Cerebellar nuclear complex (tissue), 1 donor: ENCODE measurements at places on chromosomes 6 and 20.

DNA sequence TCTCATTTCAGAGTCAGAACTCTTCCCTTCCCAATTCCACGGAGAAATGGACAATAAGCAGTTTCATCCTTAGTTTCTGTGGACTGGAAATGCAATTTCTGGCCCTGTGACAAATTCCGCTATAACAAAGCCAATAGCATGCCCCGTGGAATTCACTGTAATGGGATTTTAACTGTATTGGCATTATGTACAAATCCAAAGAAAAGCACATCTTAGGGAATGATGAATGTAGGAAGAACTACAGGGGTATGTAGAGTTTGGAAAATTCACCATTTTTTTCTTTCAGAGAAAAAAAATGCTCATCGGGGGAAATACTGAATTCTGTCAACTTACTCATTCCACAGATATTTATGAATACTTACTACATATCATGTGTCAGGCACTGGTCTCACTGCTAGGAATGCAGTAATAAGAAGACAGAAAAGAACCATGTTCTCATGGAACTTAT is 43.5 kb downstream of the KIF6 start:
- DNase-seq = no peak

DNA sequence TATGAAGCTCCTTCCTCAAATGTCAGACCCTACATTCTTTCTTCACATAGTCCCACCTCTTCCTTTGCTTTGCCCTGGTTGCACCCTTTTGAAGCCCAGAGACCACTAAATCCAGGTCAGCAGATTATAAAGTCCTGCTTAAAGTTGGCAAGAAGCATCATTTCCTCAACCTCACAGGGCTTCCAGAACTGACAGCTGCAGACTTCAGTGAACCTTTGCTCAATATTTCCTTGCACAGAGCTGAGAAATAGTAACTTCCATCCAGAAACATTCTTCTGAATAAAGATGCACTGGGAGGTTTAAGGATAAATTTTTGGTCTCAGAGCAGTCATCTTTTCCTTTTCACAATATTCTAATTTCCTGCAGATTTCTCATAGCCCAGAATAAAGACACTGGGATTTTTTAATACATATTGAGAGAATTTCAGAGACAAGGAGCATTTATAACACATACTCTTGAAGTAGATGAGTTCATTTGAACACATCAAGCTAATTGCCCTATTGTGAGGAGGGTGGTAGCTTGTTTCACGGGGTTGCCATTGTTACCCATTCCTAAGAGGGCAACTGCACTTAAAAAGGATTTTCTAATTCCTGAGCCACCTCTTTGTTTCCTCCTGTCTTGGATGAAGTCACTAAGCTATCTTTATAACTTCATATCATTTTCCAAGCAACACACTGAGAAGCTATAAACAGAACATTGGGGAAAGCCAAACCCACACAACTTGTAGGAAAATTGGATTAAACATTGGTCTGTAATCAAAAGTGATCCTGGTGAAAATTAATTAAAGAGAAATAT is 150.2 kb upstream of the PLN start:
- no peak for DNase-seq

GRCh38 chr20:57654363-57654997 is 34.3 kb upstream of the ZBP1 start:
- no peak for DNase-seq

DNA sequence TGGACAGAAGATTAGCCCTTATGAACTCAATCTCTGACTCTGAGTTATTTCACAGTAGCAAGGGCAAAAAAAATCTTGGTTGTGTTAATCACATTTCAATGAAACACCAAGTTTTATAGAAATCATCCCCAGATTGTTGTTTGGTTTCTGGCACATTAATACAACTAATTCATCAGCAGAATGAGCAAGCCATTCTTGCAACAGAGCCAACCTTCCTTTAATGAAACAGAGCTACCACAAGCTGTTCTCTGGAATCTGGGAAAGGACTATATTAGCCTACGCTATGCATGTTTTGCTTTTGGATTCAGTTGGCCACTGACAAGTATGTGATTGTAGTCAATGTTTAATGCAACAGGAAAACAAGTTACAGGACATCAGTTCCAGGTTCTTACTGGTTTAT is 13.8 kb upstream of the POPDC3 start:
- no peak for DNase-seq

DNA sequence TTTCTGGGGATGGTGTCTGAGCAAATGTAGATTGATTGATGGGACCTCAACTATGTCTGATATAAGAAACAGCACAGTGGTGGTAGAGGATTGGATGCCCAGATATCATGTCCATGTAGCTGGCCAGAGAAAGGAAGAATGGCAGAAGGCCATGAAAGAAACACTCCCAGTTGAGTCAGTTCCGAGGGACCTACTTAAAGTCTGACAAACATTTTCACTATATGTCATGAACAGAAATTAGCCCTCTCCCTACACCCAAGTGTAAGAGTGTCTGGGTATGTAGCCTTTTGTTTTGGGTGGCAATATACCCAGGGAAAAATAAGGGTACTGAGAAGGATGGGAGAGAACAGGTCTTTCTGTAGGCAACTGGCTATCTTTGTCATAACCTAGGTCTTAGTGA is 434.2 kb downstream of the BCKDHB start:
- no peak for DNase-seq

DNA sequence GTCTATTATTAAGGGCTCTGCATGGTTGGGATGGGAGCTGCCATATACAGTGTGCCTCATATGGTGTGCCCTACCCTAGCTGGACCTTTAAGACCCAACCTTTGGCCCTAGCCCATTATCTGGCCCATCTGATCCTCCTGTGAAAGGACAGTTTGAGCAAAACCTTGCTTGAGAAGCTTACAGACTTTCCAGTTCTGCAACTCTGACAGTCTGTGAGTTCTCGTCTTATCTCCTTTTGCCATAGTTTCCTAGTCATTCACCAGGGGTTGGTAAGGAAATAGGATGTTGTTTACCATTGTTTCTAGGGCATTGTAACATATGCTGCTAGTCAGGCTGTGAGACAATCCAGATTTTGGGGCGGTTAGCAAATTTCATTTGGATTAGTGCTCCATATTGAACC is 17.2 kb downstream of the CTNNBL1 start:
- DNase-seq = no peak

GRCh38 chr6:142443532-142443931 is 141.7 kb downstream of the ADGRG6 start:
- no peak for DNase-seq

- DNase-seq = no peak
Observed at GRCh38 chr6:114421199-114421598, 78.4 kb upstream of the HS3ST5 start.

DNA sequence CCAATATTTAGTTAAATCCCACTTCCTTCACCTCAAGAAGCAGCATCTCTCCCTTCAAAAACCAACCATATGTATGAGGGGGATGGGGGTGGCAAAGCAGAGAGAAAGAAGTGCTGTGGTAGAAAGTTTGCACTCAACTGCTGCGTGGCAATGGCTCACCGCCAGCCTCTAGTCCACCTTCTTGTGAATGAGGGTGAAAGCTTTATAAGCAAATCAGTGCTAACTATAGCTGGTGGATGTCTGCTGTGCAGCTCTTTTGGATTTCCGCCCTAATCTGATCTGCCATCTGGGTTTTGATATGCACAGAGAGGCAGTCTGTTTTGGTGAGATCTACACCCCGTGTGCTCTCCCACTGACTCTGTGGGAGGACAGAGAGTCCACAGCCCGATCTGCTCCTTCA is 281.2 kb upstream of the SUPT3H start:
- DNase-seq = no peak

DNA sequence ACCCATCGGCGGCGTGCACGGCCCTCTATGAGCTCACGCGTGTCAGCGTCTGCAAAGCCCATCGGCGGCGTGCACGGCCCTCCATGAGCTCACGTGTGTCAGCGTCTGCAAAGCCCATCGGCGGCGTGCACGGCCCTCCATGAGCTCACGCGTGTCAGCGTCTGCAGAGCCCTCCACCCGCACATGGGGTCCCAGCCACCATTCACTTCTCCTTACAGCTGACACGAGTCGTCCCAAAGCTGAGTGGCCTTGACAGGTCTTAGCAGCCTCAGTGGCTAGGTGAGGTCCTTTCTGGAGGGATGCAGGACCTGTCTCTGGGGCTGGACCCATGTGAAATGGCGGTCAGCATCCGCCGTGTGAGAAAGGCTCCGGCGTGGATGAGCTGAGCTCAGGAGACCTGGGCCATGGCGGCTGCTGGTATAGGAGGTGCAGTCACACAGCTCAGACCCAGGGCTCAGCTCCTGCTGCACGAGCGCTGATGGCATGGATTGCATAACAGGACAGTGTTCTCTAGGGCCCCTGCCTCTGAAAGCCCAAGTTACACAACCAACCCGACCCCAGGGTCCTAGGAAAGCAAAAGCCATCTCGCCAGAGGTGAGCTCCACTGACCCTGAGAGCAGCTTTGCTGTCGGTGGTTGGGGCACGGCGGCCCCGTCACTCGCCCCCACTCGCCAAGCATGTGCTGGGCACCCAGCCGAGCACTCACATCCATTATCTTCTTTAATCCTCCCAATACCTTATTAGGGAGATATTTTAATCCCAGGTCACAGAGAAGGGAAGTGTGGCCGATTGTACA is 38.9 kb downstream of the DLL1 start:
- DNase-seq = no peak

DNA sequence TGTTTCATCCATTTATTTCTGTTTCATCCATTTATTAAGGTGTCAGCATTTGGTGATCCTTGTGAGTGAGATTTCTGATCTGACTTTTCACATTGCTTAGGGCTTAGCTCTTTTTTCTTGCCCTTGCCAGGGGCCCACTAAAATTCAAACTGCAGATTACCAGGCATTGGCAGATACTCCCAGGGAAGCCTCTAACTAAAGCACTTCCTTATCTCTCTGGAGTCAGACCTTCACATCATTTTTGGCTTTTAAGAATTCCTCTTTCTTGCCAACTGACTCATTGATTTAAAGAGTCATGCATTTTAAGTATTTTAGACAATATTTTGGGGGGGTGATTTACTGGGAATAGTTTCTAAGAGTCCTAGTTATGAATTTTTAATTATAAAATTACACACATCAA is 2.6 kb upstream of the WFDC8 start:
- no peak for DNase-seq

GRCh38 chr6:135465307-135465706 is 32.2 kb downstream of the AHI1 start:
- DNase-seq = no peak

- no peak for DNase-seq
Observed at GRCh38 chr6:51613558-51613957, 473.9 kb downstream of the PKHD1 start.

DNA sequence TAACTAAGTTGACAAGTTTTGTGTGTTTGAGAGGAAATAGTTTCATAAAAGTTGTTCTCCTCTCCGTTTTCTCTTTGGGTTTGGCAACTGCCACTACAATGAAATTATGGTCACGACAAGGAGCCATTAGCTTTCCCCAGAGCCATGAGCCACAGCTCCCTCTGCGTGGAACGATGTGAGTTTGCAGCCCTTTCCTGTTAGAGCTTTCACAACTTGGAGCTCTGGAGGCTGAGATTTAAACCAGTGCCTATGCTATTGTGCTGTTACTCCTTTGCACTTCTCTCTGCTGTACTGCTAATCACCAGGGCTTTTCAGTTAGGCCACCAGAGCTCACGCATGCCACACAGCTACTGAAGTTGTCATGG is 29.3 kb upstream of the TXNDC5 start:
- DNase-seq = no peak

GRCh38 chr6:73043446-73043845 is 181.8 kb downstream of the KHDC1L start:
- DNase-seq = no peak

DNA sequence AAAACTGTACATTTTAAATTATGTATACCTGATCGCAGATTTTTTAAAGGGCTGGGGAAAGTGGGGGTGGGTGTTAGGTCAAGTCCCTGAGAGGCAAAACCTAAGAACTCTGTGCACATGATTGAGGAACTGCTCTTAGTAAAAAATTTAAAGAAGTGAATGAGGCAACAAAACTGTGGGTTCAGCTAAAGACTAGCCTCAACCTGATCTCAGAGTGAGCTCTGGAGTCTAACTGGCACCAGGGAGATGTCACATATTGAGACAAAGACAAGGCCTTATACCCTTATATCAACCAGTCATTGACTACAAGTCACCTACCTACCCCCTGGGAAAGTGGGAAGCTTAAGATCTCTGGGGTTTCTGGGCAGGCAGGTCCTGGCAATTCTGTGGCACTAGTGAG is 27.4 kb upstream of the RUNX2 start:
- no peak for DNase-seq
